ENCODE measurements at places on chromosomes 6 and 20. TPM values are rescaled to one million over a fixed set of nuclear protein-coding genes. Genes with fewer than 3 reads are reported as not detected.

F13A1 gene
- total RNA-seq, result 93.1 TPM

GABRR1 gene
- total RNA-seq, result not detected

SYCP2L gene
- 0.33 TPM for total RNA-seq

CTCFL gene
- total RNA-seq, result not detected

TFAP2D gene
- total RNA-seq, result not detected

BPIFB1 gene
- total RNA-seq, result not detected

PRSS35 gene
- 0.36 TPM for total RNA-seq

DNA sequence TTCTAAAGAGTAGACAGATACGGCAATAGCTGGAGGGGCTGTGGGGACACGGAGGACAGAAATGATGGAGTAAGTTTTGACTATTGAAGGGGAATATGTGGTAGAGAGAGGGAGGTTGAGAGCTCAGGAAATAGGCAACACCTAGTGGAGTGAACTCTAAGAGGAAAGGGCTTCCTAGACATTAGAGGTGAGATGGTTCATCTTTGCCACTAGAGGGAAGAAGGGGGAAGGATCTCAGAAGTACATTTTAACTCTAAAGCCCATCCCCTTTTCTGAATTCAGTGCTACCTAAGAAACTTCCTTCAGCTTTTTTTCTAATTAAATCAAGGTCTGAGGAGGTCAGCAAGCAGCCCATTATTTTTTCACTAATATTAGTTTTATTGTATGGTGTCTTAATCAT, 689.4 kb upstream of the MAP3K7 start:
- H3K27me3 ChIP-seq, result no peaks in the 10 kb centered on the region
- H3K4me3 ChIP-seq, result no peak overlapping the region
- no peak for DNase-seq
- H3K27ac ChIP-seq, result no peak overlapping the region

- no peak for DNase-seq
- peaks cover 27% of the 10 kb centered on the region for H3K4me1 ChIP-seq
- no peaks in the 10 kb centered on the region for H3K27me3 ChIP-seq
- no peak overlapping the region for H3K4me3 ChIP-seq
- H3K36me3 ChIP-seq, result no peaks in the 10 kb centered on the region
- no peak overlapping the region for H3K27ac ChIP-seq
Measured at GRCh38 chr6:26362836-26363220, 2.2 kb upstream of the BTN3A2 start.

- no peak overlapping the region for H3K4me3 ChIP-seq
- no peak for DNase-seq
- no peaks in the 10 kb centered on the region for H3K36me3 ChIP-seq
- H3K4me1 ChIP-seq, result peaks cover 28% of the 10 kb centered on the region
Measured at GRCh38 chr20:24629668-24630067, 160.2 kb downstream of the SYNDIG1 start.

DNA sequence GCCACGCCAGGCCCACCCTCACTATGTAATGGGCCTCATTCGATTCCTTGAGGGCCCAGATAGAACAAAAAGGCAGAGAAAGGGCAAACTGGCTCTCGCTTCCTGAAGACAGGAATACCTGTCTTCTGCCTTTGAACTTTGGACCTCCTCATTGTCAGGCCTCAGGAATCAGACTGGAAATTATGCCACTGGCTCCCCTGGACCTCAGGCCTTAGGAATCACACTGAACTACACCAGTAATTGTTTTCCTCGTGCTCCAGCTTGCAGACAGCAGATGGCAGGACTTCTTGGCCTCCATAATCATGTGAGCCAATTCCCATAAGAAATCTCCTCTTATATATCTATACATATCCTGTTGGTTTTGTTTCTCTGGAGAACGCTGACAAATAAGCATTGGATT, 258.6 kb upstream of the KCNG1 start:
- H3K4me1 ChIP-seq, result peaks cover under 1% of the 10 kb centered on the region
- no peak overlapping the region for H3K27ac ChIP-seq
- no peak for DNase-seq

- H3K4me1 ChIP-seq, result no peaks in the 10 kb centered on the region
- no peak overlapping the region for H3K27ac ChIP-seq
- no peak for DNase-seq
- H3K27me3 ChIP-seq, result no peaks in the 10 kb centered on the region
Measured at GRCh38 chr6:124943658-124944057, 18.6 kb upstream of the RNF217 start.

DNA sequence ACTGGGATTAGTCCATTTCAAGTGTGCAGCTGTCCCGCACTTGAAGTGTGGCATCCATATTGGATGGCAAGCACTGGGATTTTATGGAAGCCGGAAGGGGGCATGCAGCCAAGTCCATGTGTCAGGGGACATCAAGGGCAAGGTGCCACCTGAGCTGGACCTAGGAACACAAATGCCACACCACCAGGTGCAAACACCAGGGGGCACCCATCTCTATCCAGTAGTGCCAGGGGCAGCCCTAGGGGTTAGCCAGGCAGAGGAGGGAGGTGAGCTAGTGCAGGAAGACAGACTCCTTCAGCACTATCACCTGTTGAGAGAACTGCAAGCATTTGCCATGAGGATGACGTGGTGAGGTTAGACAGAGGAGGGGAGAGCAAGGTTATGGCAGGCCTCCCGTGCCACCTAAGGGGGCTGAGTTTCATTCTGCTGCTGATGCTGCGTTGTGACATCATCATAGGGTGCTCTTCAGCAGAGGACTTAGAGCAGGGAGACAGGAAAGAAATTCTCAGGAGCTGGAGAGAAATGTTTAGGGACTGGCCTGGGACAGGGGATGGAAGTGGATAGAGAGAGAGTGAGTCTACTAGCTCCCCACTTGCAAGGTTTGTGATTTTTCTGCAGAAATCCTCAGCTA, 192.6 kb upstream of the SLC24A3 start:
- no peaks in the 10 kb centered on the region for H3K36me3 ChIP-seq
- no peak overlapping the region for H3K4me3 ChIP-seq
- peaks cover 5% of the 10 kb centered on the region for H3K4me1 ChIP-seq
- no peaks in the 10 kb centered on the region for H3K27me3 ChIP-seq
- DNase-seq, result no peak
- H3K27ac ChIP-seq, result no peak overlapping the region

DNA sequence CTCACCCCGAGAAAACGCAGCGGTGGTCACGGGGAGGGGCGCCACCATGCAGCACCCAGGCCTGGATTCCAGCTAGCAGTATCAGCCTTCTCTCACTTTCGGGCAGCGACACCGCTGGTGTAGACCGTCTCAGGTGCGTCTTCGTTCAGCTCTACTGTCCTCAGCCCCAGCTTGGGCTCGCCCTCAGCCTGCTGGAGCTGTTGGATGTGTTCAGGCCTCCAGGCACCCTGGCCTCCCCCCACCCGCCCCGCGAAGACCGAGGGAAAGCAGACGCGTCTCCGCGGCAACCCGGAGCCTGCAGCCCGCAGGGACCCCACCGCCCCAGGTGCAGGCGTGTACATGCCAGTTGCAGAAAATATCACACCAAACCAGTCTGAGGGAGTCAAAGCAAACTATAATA, 60.8 kb upstream of the CARMIL1 start:
- peaks cover 32% of the 10 kb centered on the region for H3K4me1 ChIP-seq
- no peaks in the 10 kb centered on the region for H3K36me3 ChIP-seq
- H3K27ac ChIP-seq, result no peak overlapping the region
- no peak for DNase-seq
- no peaks in the 10 kb centered on the region for H3K27me3 ChIP-seq

DNA sequence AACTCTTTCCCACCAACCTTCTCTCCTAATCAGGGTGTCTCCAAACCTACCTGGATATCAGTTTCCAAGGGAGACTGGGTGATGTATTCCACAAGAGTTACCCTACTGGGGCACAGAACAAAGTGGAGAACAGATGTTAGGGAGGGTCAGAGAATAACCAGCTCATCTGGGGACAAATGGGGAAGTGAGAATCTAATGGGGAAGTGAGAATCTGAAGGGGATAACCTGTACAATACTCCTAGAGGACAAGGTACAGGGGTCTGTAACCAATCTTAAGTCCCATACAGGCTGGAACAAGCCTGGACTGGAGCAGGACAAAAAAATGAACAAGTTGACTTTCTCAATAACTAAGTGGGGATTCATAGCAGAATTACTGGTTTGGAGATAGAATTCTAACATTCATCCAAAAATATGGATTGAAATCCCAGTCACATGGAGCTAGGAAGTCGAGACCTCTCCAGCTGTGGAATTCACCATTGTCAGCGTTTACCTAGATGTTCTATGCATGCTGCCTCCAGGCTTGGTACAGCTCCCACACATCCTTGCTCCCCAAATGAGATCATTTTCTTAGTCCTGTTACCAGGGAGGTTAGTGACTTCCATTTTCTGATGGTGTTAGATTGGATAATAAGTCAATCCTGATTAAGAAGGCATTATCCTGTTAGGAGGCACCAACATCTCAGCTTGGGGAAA, 214.8 kb upstream of the MOCS1 start:
- H3K36me3 ChIP-seq, result no peaks in the 10 kb centered on the region
- no peak for DNase-seq
- H3K4me1 ChIP-seq, result no peaks in the 10 kb centered on the region
- H3K27me3 ChIP-seq, result peaks cover 76% of the 10 kb centered on the region
- H3K4me3 ChIP-seq, result no peak overlapping the region
- H3K27ac ChIP-seq, result no peak overlapping the region

GRCh38 chr6:42453654-42454427, 2.1 kb upstream of the TRERF1 start:
- H3K4me3 ChIP-seq, result peak overlapping the region; percentile 79
- H3K36me3 ChIP-seq, result no peaks in the 10 kb centered on the region
- H3K4me1 ChIP-seq, result peaks cover 58% of the 10 kb centered on the region
- no peaks in the 10 kb centered on the region for H3K27me3 ChIP-seq
- H3K27ac ChIP-seq, result peak overlapping the region; percentile 92

DNA sequence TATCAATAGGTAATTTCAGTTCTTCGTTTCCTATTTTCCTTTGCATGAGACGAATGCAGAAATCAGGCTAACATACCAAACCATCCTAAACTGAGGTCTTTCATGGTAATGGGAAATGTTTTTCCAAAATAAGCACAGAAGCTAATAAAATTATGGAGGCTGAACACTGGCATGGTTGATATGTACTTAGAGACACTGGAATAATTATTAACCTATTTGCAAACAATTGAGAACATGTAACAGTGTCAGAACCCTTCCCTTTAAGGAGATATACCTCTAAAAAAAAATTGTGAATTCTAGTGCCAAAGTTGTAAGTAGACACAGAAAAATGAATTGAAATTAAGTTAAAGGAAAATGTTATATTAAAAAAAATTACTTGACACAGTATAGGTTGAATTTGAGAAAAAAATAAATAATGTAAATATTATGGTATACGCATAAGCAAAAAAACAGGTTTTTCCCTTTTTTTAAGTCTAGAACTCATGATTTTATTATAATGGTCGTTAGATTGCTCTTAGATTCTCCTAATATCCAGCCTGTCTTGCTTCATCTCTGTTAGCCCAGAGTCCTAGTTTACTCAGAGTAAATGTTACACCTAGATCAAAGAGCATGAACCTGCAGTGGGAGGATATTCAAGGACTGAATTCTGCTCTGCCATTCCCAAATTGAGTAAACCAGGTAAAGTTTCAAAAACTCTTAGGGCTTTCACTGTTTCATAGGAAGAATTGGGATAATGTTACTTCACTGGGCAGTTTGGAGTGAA, 1.7 kb downstream of the SLC17A2 start:
- H3K27ac ChIP-seq, result no peak overlapping the region
- no peaks in the 10 kb centered on the region for H3K4me1 ChIP-seq
- no peak overlapping the region for H3K4me3 ChIP-seq
- no peaks in the 10 kb centered on the region for H3K36me3 ChIP-seq
- DNase-seq, result no peak

DNA sequence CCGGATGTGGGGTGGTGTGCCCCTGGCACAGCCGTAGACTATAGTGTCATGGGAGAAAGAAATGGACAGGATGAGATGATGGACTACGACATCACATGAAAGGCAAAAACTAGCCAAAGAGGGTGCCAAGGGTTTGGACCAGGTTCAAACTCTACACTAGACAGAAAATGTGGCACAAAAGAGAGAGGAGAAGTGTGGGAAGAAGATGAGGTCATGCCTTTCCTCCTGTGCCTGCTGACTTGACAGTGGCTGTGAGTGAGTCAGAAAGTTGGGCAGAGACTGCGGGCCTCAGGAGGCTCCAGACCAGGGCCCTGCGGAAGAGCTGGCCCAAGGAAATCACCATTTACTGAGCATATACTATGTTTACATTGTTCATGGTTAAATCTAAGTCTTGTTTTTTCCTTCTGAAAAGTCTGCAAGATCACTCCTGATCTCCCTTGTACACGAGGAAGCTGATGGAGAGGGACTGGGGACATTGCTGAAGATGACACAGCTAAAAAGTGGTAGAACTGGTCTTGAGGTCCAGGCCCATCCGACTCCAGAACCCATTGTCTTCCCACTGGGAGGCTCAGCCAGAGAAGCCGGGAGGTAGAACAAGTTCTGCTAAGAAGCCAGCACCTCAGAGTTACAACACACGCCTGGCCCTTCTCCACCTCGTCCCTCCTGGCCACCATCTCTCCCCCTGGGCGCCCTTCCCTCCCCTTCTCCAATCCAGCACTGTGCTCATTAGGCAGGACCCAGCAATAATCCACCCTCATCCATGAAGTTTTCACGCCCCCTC, 35.6 kb downstream of the CNKSR3 start:
- no peaks in the 10 kb centered on the region for H3K27me3 ChIP-seq
- peaks cover 57% of the 10 kb centered on the region for H3K4me1 ChIP-seq
- no peak for DNase-seq
- no peak overlapping the region for H3K27ac ChIP-seq

GRCh38 chr6:139882977-139883728, 508.7 kb upstream of the CITED2 start:
- H3K36me3 ChIP-seq, result no peaks in the 10 kb centered on the region
- H3K27ac ChIP-seq, result peak overlapping the region; percentile 80
- no peaks in the 10 kb centered on the region for H3K27me3 ChIP-seq

DNA sequence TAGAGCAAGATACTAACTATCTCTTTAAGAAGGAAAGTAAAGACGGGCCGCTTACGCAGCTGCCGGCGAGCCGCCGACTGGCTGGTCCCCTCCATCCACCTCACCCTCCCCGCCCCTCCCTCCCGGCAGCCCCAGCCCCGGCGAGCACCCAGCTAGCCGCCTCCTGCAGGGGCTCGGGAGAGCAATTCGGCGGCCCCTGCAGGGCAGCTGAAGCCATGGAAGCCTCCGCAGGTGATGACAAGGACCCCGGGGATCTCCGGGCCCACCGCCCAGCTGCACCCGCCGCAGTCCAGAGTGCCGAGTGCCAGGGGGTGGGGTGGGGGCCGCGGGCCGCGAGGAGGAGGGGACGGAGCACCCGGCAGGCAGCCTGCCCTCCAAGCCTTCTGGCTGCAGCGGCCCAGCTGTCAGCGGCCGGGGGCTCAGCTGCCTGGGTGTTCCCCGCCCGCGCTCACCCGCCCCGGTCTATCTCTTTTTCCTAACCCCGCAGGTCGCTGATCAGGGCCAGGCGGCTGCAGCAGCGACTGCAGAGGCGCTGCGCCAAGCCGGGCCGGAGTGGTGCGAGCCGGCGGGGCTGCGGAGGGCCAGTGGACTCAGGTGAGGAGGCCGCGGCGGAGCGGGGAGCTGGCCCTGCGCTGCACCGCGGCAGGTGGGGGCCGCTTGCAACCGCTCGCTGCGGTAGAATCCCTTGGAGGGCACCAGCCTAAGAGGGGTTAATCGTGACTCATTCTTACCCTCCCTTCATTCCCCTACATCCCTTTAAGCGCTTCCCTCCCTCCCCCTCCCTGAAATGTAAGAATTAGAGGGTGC, at the start of gene SNPH:
SNPH (plus strand) TSS at position 128 of the 807 bp plus-strand sequence. CDS start 29,946 bp downstream, outside the sequence.
- peak; percentile 84 for DNase-seq
- no peaks in the 10 kb centered on the region for H3K36me3 ChIP-seq
- H3K4me1 ChIP-seq, result peaks cover 37% of the 10 kb centered on the region
- peak within 1 kb of the TSS; percentile 70 for H3K27ac ChIP-seq

Data from left ventricle myocardium inferior (tissue), 1 donor.